NCI-H1694 (cell line): ENCODE measurements at places on chromosomes 11 and 22.

- DNase-seq, result no peak
Observed at GRCh38 chr11:29490938-29491337, 525.9 kb downstream of the KCNA4 start.

GRCh38 chr11:122096272-122097112 is 19.5 kb downstream of the BLID start:
- DNase-seq, result no peak

DNA sequence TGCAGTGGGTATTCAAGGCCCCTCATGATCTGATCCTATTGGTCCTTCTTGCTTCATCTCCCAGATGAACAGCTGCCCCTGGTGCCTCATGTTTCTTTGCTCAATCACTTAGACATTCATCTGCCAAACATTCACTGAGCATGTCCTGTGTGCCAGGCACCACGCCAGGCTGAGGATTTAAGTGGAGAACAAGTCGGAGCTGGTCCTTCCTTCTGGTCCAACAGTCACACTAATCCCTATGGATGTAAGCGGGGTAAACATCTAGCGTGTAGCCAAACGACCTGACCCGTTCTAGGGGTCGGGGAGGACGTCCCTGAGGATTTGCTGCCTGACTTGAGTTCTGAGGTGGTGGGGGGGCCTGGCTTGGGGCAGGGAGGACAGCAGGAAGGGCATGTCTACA is 21.9 kb downstream of the ZMAT5 start:
- DNase-seq, result peak; percentile 97

DNA sequence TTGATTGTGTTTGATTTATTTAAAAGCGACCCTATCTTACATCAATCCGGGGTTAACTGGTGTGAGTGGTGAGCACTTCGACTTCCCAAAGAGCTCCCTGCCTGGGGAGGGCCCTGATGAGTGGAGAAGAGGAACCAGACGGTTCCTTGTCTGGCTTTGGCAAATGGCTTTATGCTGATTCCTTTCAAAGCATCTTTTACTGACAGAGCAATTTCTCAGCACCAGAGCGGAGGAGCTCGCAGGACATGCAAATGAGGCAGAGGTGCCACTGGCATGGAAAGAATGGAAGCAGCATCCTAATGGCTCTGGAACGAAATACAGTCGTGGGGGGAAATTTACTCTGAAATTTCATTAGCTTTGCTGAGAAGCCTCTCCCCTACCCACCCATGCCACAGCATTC is 410.9 kb upstream of the B3GAT1 start:
- no peak for DNase-seq

DNA sequence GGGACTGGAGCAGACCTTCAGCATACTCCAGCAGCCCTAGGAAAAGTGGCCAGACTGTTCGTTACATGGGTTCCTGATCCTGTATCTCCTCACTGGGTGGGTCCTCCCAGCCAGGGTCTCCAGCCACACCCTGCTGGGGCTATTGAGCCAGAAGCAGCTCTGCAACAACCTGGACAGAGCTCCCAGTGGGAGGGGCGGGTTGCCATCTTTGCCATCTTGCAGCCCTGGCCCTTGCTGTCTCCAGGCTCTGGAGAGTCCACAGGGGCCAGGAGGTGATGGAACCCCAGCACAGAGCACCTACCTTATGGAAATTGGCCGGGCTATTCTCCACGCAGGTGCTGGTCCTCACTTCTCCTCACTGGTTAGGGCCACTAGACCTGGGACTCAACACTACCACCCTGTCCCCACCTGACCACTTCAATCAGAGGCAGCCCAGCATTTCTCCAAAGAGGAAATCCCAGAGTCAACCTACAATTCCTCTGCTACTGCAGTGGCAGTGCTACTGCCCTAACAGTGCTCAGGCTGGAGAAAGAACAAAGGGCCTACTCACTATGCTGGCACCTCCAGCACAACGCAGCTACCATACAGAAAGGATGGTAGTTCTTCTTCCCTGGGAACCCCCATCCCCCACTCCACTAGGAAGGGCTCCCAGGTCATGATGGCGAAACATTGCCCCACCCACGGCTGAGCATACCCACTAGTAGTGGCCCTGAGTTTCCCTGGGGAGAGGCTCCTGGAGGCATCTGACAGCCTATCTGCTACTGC is 290.2 kb upstream of the NCAM1 start:
- DNase-seq, result no peak

GRCh38 chr11:129237456-129237855 is 45.3 kb upstream of the ARHGAP32 start:
- no peak for DNase-seq

DNA sequence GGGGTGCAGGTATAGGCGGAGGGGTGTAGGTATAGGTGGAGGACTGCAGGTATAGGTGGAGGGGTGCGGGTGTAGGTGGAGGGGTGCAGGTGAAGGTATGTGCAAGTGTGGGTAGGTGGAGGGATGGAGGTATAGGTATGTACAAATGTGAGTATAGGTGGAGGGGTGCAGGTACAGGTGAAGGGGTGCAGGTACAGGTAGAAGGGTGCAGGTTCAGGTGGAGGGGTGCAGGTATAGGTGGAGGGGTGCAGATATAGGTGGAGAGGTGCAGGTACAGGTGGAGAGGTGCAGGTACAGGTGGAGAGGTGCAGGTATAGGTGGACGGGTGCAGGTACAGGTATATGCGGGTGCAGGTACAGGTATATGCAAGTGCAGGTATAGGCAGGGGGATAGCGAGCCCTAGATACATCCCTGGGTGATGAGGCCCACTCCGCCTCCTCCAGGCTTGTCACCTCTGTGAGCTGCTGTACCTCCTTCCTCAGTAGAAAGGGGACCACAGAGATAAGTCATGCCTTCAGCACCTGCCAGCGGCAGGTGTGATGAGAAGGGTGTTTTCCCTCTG is 17.2 kb downstream of the LINC01488 start:
- no peak for DNase-seq

DNA sequence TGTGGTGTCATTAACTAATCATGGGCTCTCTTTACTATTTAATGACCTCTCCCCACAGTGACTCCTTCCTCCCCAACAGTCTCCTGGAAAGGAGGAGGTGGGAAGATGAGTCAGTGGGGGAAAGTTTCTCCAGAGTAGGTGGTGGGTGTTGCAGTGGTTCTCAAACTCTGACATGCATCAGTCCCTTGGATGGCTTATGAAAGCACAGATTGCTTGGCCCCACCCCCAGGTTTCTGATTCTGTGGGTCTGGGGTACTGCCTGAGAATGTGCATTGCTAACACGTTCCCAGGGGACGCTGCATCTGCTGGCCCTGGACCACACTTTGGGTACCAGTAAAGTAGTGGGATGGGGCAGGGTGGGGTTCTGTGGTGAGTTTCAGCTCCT is 9.8 kb downstream of the CD82 start:
- DNase-seq, result no peak

DNA sequence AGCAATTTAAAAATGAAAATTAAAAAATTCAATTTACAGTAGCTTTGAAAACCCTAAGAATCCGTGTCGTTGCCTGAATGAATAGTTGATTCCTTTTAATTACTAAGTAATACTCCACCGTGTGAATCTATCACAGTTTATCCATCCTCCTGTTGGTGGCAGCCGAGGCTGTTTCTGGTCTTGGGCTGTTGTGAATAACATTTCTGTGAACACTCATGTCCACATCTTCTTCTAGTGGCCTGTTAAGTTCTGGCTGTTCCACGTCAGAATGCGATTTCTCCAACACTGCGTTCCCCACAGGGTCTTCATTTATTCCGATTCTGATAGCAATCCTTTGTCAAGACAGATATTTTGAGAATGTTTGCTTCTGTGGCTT is 223.0 kb downstream of the TBC1D22A start:
- DNase-seq, result no peak

- DNase-seq, result no peak
Observed at GRCh38 chr11:96062134-96062533, 138.2 kb upstream of the MTMR2 start.

DNA sequence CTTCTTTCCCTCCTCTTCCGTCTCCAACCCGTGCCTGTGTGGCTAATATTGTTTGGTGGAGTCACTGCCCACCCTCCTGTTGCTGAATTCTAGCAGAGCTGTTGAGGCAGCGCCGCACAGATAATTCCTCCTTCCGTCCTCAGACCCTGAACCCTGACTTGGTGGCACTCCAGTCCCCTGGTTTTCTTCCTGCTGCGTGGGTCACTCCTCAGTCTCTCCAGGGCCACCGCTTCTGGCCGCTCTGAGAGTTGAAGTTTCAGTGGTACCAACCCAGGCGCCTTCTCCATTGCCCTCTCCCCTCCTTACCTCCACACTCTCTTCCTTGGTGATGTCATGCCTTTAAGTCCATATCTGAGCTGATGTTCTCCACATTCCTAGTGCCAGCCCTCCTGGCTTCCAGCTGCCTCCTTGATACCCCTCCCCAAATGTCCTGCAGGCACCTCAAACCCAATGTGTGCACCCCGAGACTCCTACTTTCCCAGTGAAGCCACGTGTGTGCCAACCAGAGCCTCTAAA is 54.5 kb upstream of the RASD2 start:
- DNase-seq, result no peak

- DNase-seq, result no peak
Observed at GRCh38 chr11:74256378-74257133, 54.9 kb downstream of the P4HA3 start.

DNA sequence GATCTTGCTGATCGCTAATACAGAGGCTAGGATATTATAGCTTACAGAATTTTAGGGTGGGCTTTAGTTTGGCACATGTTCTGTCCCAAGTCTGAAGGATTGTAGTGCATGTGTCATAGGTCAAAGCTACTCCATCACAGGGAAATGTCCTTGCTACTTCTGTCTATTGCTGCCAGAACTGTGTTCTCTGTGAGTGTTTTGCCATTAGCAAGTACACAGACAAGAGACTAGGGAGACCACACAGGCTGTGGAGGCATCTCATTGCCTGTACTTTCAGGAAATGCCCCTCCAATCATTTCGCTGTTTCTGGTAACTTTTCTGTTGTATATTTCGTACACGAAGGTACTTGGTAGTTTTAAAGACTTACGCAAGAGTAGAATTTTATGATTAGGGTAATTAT is 25.5 kb upstream of the RAG2 start:
- no peak for DNase-seq

DNA sequence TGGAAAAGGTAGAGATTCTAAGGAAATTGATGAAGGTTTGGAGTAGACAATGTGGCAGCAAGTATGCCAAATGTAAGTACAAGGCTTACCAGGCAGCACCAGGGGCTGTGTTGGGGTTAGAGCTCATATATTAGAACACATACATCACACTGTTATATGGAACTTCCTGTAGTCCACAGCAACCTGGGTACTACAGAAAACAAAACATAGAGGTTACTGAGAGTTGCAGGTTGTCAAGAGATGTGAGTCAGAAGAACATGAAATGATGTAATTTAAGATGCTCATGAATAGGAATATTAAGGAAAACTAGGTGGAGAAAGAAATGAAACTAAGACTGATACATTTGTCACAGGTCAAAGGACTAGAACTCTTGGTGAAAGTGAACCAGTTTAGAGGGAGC is 22.0 kb downstream of the FAT3 start:
- no peak for DNase-seq

GRCh38 chr11:45664376-45665205 is 831 bp downstream of the CHST1 start:
- no peak for DNase-seq

DNA sequence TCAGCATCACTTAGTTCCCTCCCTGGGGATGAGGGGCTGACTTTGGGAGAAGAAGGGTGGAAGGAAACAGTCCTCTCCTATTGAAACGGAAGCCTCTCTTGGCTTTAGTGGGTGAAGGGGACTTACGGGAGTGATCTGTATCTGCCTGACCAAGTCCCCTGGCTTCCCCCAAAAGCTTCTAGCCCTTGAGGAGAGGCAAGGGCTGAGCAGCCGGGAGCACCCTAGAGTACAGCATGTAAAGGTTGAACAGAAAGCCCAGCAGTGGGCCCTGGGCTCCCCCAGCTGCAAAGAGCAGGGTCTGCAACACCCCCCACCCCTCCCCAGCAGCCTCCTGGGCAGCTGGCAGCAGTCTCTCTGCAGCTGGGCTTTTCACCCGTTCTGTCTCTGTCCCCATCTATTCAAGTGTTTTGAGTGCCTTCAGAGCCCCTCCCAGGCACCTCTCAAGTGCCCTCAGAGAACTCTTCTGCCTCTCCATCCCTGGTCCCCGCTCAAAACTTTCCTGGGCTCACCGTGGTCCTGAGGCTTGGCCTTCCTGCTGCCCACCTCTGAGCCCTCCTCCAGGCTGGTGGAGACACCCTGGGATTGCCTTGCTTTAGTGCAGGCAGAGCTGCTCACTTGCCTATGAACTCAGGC is 2.7 kb downstream of the CAPN5 start:
- DNase-seq, result no peak

GRCh38 chr11:85699957-85700741 is 14.2 kb upstream of the CCDC89 start:
- DNase-seq, result no peak

DNA sequence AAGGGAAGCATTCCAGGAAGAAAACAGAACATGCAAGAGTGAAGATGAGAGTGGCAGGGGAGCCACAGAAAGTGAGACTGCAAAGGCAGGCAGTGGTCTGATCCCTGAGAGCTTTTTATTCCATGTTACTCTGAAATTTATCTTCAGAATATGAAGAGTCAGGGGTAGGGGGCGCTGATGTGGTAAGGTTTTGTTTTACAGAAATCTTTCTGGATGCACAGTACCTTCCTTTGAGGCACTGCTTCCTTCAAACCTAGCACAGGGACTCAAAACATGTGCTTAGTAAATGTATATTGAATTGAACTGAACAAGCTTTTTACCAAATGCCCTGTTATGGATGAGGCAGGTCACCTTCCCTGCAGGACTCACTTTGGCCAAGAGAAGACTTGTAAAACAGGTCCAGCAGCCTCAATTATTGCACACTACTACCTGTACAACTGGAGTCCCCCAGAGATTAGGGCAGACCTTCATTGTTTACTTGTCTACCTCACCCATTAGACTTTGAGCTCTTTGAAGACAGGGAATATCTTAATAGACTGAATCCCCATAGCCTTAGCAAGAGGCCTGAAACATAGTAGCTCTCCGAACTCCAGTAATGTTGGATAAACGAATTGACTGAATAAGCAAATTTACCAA is 2.2 kb downstream of the PAK1 start:
- peak; percentile 48 for DNase-seq

DNA sequence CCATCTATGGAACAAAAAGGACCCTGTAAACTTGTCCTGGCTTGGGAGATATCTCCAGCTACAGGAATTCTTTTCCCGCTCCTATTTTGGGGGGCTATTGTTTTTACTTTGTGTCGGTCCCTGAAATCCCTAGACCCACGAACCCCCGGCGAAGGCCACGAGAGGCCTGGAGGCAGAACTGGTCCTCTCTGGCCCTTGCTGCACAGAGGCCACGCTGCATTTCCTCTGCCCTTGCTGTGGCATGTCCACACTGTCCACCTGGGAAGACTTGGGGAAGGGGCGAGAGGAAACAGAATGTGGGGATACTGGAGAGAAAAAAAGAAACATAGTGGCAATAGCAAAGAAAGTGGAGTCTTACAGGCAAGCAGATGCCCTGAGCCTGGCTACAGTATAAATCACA is 2.3 kb upstream of the ANO1 start:
- DNase-seq, result no peak
